ENCODE measurements at places on chromosomes 13 and 19. TPM values are rescaled to one million over a fixed set of nuclear protein-coding genes. Genes with fewer than 3 reads are reported as not detected.

GRCh38 chr19:15864824-15865223 is 33.0 kb downstream of the CYP4F2 start:
- DNase-seq, result no peak

- no peak for DNase-seq
These were observed 64.4 kb downstream of the B3GLCT start for GRCh38 chr13:31264151-31264550.

PRR19 gene
- 2.2 TPM for polyA plus RNA-seq

DNA sequence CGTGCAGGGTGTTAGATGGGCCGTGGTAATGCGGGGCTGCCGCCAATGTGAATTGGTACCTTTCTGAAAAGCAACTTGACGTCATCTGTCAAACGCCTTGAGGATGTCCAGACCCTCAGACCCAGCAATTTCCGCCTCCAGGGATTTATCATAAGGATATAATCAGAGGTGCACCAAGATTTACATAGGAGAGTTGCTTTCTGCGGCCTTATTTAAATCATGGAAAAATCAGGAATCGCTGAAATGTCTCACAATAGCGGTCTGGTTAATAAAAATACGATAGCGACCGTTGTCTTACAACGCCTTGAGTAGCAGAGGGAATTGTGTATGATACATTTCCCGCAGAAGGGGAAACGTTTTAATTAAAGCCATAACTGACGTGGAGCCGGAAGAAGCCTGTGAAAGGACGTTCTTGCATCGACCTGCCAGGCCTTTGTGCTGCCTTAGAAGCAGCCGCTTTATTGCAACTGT is 32.3 kb upstream of the NDUFS7 start:
- no peak for DNase-seq

IZUMO4 gene
- polyA plus RNA-seq, result 12.6 TPM

DNA sequence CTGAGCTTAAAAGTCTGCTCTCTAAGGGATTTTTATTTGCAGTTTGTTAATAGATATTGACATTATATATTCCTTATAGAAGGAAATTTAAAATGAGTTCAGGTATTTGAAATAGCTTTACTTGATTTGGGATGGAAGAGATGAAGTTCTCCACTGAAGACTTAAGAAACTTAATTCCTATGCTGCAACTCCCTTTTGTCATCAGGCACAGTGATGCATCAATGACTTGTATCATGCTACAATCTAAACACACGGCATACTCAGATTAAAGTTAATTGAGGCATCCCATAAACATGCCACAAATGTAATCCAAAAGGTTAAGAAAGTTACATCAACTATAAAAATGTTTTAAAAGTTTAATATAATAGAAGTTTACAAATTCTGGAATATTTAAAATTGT is 109.0 kb downstream of the STARD13 start:
- DNase-seq, result no peak

GRCh38 chr19:10533646-10534386 is 9.9 kb upstream of the ATG4D start:
- DNase-seq, result peak; percentile 83

GRK1 gene
- polyA plus RNA-seq, result not detected

DNA sequence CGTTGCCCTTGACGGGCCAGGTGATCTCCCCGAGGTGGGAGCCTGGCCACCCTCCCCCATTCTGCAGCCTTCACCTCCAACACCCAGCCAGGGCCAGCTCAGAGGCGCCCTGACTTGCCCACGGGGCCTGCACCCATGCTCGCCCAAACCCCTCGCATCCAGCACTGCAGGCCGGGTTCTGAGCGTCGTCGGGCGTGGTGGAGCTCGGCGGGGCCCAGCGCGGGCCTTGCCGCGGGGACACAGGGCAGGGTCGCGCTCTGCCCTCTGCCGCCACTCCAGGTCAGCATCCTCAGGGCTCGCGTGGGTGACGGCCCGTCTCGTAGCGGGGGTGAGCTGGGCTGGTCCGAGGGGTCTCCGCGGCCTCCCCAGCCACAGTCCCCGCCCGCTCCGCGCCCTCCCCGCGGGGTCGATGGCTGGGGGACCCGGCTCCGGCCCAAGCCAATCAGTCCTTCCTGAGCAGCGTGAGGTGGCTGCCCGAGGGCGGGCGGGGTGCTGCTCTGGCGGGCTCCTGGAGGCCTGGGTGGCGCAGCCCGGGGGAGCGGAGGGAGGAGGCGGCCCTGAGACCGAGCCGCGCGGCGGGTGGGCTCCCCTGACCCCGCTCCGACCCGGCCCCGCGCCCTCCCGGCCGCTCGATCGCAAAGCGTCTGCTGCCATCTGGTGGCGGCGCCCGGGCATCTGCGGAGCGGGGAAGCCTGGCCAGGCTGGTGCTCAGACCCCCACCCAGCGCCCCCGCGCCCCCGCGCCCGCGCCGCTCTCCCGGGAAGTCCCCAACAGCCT is 61.4 kb downstream of the CCNE1 start:
- DNase-seq, result no peak

DNA sequence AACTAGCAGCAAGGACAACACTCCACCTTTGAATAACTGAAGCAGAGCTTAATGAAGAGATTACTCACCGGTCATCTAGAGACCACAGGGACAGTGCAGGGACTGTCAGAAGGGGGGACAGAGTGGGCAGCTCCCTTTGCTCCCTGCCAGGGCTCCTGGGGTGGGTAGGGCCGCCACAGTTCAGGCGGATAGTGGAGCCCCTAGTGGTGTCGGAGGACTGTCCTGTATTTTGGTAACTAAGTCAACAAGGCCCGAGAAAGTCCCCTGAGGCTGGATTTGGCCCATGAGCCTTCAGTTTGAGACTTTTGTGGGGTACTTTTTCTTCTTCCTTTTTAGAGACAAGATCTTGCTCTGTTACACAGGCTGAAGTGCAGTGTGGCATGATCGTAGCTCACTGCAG is 44.6 kb downstream of the GJA3 start:
- no peak for DNase-seq

- no peak for DNase-seq
These were observed 129.6 kb downstream of the KCTD15 start for GRCh38 chr19:33926306-33926705.

RDH8 gene
- polyA plus RNA-seq, result not detected

ZNF865 gene
- polyA plus RNA-seq, result 2.1 TPM

Data from mammary epithelial cell (primary cell).